CD8-positive, alpha-beta T cell (primary cell): ENCODE measurements at places on chromosomes 3 and 15.

GRCh38 chr15:51260202-51260601 is 78.2 kb downstream of the CYP19A1 start:
- DNase-seq, result no peak

GRCh38 chr15:31485431-31485830 is 158.8 kb downstream of the KLF13 start:
- no peak for DNase-seq

DNA sequence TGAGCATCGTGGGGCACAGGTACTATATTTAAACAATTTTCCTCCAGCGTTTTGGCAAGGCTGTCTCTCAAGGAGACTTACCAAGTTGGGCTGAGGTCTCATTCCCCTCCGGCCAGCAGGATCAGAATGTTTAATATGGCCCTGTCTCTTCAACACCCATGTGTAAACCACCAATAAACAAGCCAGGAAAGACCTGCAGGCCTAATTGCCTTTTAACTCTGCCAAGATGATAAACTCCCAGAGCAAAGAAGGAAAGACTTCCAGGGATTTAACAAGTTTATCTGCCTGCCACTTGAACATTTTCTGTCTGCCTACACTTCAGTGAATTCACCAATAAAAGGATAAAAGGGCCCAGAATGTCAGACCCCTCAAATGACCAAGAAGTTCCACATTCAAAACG is 130.3 kb upstream of the WNT5A start:
- DNase-seq, result no peak

DNA sequence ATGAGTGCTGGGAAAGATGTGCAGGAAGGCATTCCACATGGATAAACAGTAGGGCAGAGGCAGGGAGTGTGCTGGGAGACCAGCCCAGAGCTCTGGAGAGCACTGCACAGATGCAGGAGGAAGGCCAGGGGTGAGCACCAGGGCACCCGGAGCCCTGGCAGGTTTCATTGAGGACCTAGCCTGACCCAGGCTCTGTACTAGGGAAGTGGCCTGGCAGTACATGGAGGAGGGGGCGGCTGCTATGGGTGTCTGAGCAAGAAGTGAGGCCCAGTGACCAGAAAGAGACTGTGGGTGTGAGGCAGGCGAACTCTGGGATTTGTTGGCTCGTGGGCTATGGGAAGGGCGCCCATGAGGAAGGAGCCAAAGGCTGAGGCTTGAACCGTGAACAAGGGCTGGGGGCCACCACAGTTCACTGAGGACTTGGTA is 139.1 kb downstream of the DNAJB8 start:
- DNase-seq, result no peak

DNA sequence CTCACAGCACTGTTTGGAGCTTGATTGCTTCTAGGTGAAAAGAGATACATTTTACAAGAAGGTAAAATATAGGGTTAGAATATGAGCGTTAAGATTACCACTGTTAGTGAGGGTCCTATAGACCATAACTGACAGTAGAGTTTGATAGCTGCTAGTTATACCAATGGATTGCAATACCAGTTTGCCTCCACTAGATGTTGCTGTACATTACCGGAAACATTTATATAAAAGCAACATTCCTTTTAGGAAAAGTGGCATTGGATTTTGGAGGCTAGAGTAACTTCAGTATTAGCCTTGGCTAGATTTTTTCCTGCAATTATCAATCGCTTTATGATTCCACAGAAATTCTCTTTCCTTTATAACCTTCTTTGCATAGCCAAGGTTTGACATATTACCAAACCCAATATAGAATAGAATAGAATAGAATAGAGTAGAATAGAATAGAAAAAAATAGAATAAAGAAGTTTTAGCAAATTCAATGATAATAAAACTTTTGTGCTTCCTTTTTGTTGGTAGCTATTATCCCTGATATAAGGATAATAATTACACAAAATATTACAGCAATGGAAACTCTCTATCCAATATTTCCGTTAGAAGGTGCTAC is 1093.6 kb upstream of the ALCAM start:
- no peak for DNase-seq

DNA sequence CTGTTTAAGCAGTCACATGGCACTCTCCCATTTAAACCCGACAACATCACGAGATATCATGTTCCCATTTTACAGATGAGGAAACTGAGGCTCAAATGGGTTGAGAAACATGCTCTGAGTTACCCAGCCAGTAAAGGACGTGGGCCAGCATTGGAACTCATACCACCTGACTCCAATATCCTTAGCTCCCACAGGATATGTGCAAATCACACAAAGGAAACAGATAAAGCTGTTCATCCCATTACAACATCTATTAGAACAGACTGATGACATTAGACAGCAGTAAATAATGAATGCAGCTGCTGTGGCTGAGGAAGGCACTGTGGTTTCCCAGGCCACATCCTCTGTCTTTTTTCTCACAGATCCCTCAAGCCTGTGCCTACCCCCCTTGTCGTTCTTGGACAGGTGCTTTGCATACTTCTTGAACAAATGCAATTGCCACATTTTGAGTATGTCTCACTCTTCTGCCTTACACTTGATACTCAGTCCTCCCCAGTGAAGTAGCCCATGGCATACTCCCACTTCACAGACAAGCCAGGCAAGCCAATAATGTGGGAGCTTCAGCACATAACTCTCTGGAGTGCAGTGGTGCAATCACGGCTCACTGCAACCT is 17.7 kb downstream of the FRMD4B start:
- DNase-seq, result no peak

- no peak for DNase-seq
Measured at GRCh38 chr15:38367476-38367875, 86.5 kb upstream of the FAM98B start.
